Activated CD8-positive, alpha-beta memory T cell treated with anti-CD3 and anti-CD28 coated beads for 4 hours (primary cell): ENCODE measurements at places on chromosomes 1 and 21.

DNA sequence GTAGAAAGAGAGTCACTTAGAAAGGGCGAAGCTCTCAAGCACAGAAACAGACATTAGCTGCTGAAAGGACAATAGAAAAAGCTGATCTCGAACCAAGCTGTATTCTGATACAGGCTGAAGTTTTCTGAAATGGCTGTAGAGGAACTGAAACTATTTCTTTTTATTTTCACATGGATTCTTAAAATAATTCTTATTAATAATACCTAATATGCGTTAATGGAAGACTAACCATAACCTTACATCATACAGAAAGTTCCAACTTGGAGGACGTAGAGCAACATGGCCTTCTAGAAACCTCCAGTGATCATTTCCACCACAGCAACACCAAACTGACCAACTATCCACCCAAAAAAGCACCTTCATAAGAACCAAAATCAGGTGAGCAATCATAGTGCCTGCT, 52.8 kb upstream of the ACADM start:
- DNase-seq = no peak

GRCh38 chr1:81008293-81008692, 792.4 kb upstream of the ADGRL2 start:
- DNase-seq = no peak

- DNase-seq = no peak
Measured at GRCh38 chr1:81437213-81437612, 363.5 kb upstream of the ADGRL2 start.

DNA sequence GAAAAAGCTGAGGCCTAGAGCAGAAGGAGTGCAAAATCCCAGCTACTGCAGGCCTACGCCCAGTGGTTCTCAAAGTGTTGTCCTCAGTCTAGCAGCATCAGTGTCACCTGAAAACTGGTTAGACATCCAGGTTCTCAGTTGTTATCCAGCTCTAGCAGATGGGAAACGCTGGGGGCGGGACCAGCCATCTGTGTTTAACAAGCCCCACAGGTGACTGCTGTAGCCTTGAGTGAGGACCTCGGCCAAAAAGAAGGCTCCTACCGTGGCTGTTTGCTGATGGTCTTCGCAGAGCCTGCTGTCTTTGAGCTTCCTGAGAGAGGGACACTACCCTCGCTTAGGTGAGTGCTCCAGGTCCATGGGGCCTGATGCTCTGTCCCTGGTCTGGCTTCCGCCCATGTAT, 69.7 kb downstream of the LRRN2 start:
- DNase-seq = no peak

DNA sequence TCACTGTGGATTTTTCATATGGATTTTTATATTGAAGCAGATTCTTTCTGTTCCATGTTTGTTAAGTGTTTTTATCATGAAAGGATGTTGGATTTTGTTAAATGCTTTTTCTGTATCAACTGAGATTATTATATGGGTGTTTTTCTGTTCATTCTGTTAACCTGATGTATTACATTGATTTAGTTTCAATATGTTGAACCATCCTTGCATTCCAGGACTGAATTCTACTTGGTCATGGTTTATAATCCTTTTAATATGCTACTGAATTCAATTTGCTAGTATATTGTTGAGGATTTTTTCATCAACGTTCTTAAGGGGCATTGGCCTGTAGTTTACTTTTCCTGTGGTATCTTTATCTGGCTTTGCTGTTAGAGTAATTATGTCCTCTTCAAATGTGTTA, 55.8 kb downstream of the CCDC30 start:
- DNase-seq = no peak

GRCh38 chr1:201347498-201348210, 29.8 kb downstream of the TNNT2 start:
- no peak for DNase-seq

GRCh38 chr1:183306317-183307042, 111.7 kb downstream of the NMNAT2 start:
- no peak for DNase-seq

- DNase-seq = no peak
Measured at GRCh38 chr1:45820788-45821187, 17.4 kb downstream of the MAST2 start.

DNA sequence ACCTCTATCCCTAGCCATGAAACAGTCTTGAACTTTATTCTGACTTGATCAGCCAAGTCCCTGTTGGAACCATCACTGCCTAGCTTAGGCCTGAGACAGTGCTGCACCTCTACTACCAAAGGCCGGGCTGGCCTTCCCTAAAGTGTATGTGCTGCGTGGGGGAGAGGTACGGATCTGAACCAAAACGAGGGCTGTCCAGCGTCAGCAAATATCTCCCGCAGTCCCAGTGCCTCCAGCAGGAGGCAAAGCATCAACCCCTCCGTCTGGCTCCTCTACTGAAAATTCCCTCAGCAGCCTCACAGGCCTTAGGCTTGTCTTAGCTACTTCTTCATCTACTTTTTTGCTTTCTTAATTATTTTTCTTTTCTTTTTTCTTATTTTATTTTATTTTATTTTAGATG, 33.3 kb upstream of the KIF26B start:
- DNase-seq = no peak

DNA sequence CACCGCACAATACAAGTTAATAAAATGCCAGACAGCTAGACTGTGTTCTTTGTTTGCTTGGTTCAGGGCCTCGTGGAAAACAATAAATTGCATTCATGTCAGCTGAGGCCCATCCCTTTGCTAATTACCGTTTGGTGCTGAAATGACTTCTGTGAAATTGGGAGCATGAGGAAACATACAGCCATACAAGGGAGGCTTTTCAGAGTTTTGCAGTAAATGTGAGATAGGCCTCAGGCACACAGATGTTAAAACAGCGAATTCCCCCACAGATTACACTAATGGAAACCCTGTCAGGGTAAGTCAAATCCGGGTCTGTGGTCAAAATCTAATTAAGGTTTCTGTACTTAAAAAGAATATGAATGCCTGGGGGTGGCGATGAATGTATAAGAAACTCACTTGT, 173.5 kb upstream of the LMO4 start:
- DNase-seq = no peak

DNA sequence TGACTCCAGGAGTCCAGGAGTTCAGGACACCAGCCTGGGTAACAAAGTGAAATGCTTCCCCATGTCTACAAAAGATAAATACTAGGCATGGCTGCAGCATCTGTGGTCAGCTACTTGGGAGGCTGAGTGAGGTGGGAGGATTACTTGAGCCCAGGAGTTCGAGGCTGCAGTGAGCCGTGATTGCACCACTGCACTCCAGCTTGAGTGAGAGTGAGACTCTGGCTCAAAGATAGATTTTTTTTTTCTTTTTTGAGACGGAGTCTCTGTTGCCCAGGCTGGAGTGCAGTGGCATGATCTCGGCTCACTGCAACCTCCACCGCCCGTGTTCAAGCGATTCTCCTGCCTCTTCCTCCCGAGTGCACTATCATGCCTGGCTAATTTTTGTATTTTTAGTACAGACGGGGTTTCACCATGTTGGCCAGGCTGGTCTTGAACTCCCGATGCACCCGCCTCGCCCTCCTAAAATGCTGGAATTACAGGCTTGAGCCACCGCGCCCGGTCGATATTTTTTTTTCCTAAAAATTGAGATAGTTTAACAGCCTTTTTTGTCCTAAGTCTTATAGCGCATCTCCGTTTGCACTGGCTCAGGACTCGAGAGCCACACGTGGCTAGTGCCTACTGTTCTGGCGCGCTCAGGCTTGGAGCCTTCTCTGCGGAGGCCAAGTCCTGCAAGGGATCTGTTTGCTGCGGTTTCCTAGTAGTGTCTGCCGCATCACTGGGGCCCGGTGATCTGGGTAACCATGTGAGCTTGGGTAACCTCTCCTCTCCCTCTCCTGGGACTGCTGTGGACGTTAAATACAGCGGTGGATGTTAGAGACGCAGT, 1.0 kb upstream of the MFN2 start:
- no peak for DNase-seq

DNA sequence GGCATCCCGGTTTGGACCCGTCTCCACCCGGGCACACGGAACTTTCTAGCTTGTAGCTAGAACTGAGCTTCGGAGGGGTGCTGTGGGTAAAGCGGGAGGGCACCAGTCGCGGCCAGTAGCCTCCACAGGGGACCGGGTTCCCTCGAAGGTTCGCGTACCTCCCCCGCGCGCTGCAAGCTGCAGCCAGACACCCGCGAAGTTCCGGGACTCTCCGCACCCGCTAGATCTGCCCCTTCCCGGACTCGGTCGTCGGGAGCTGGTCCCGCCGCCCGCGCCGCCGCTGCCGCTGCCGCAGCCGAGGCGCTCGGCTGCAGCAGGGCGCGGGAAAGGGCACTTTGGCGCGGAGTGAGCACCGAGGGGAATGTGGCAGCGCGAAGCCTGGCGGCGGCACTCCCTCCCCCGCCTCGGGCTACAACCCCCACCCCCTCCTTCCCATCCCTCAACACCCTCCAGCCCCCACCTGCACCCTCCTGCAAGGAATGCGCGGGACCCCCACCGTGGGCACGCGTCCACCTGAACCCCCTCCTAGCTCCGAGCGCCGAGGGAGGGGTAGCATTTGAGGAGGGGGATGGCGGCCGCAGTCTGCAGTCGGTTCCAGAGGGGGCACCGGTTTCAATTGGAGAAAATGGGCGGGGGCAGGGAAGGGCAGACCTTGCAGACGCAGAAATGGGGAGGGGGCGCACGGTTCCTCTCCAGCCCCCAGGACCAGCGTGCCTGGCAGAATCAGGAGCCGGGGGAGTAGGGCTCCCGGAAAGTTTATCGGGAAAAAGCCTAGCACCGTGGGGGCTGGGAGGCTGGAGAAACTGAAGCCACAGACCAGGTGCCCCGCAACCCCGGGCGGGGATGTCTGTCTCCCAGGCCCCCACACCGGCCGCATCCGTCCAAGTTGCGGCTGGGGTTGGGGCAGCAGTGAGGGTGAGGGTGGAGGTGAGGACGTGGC, 968 bp downstream of the CSMD2 start:
- DNase-seq = no peak

DNA sequence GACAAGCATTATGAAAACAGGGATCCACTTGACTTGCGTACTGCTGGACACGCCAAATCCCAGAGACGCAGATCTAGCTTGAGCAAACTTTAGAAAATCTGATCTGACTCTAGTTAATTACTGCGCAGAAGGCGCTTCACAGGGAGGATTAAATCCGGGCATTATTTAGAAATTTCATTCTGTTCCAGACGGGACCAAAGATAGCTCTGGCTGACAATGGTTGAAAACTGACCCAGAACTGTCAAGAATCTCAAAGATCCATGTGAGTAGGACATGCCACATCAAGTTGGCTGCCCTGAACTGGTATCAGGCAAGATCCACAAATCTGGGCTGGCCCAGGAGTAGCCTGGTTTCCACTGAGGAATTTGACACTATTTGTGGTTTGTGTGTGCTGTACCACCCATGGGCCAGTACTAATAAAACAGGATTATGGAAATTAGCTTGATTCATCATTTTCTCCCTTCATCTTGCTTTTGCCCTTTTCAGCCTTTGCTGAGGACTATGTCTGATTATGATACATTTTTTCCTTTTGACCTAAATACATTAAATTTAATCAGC, 171.0 kb downstream of the VAV3 start:
- DNase-seq = no peak

DNA sequence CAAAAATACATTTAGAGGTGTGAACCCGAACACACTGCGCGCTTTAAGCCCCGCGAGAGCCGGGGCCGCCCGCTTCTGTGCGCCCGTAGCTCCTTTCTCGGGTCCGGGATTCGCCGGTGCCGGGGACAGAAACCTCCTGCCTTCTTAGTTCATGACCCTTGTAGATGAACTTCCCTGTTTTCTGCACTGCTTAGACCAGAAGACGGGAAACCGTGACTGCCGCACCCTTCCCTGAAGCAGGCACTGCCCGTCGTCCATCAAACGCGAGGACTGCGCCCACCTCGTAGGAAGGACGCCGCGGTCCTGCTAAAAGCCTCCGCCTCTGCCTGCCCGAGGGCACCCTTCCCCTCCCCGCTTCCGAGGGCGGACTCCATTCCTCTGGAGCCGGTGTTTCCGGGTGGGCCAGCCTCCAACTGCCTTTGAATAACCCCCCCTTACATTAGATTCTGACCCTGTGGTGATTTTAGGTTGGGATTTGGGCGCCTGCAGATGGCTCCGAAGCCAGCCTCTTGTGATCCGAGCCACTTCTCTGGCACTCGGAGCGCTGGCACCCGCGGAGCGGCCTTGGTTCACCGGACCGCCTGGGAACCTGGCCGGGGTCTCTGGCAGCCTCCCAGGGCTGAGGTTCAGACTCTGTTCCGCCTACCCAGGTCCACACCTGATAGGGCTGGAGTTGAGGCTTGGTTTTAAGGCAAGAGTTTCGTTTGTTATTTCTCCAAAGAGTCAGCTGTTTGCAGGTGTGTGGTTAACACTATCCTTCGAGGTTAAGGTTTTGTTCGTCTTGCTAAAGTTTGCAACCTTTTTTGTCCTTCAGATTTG, 1.2 kb upstream of the PTTG1IP start:
- DNase-seq = no peak

GRCh38 chr1:239811211-239811885, 280.3 kb upstream of the FMN2 start:
- no peak for DNase-seq

GRCh38 chr1:197675583-197676208, 99.6 kb downstream of the DENND1B start:
- DNase-seq = no peak

- DNase-seq = no peak
Measured at GRCh38 chr21:41903559-41904351, 24.6 kb upstream of the PRDM15 start.

DNA sequence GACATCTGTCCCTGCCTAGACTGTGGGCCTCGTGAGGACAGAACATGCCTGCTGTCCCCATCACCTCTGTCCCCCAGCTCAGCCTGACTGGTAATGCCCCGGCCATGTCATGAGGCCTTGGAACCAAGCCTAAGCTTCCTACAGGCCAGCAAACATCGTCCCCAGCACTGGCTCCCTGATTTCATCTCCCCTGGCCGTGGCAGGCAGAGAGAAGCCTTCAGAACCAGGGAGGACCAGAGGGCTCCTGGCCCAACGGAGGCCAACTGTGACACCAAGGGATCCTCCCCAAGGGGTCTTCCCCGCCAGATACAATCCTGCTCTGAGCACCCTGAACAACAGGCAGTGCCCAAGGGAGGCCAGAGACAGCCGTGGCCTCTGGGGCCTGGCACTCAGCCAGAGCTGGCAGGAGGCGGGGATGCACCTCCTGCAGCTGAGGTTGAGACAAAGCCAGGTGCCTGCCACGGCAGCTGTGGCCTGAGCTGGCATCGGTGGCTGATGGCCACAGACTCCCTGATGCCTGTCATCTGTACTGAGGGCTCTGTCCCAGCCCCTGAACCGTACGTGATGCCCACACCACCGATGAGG, 9.9 kb upstream of the NPHP4 start:
- no peak for DNase-seq

DNA sequence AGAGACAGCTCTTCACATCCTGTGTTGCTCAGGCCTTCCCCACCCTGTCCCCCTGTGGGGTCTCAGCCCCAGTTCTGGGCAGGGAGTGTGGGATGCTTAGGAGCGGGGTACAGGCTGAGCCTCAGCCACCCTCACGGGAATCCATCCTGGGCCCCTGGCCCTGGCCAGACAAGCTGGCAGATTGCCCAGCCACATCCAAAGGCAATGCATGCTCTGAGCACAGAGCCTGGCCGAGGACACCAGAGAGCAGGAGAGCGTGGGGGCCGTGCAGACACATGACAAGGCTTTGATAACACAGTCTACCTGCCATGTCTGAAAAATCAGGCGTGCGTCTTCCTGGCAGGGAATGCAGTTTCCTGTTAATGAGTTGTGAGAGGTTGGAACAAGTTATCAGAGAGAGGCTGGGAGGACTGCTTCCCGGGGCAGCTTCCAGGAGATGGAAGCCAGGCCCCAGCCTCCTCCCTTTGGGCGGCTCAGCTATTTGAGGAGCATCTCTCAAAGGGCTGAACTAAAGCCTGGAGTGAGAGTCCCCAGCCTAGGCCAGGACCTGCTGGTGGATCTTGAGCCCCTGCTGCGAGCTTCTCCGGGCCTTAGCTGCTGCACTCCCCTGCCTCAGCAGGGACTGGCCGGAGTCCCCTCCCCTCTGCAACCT, 72.2 kb upstream of the SELENON start:
- DNase-seq = no peak

- DNase-seq = no peak
Measured at GRCh38 chr1:156703741-156704140, 1.6 kb downstream of the CRABP2 start.
